ENCODE measurements at places on chromosomes 6 and 20.

GRCh38 chr6:38480036-38480435, 159.7 kb downstream of the BTBD9 start:
- no peak for DNase-seq

DNA sequence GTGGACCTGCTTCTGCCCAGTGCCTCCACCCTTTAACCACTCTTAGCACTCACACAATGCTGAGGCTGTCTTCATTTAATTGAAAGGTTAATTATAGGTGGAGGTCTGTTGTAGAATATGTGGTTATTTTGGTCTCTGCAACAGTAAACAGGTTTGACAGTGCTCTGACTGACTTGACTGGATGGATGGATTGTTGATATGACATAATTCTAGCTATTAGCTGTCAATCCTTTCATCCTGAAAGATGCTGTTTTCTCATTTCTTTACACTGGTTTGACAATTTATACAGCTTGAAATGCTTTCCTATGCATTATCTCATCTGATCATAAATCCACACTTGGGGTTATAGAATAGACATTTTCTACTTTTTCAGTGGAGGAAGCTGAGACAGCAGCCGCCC, 210.7 kb downstream of the CDH26 start:
- DNase-seq = no peak

- DNase-seq = no peak
Observed at GRCh38 chr20:1697592-1697991, 40.0 kb upstream of the SIRPG start.

DNA sequence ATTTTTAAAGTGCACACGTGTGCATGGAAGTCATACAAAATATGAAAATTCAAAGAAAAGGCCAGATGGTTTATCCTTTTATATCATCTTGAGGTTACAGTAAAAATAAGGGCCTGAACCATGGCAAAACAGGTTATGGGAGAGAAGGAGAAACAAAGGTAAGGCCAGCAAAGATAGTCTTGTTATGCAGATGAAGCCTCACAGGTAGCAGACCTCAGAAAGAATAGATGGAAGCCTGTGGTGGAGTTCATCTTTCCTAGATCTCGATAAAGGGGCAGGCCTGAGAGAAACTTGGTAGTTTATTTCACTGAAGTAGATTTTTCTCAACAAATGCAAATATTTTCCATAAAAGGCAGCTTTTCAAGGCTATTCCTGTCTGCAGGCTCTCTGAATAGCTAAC, 693.8 kb downstream of the KHDRBS2 start:
- DNase-seq = no peak

GRCh38 chr20:35680452-35681183, 15.9 kb upstream of the CPNE1 start:
- DNase-seq = no peak

- DNase-seq = no peak
Observed at GRCh38 chr20:47428851-47429336, 72.4 kb upstream of the ZMYND8 start.

- DNase-seq = no peak
Observed at GRCh38 chr20:8032499-8032898, 12.9 kb upstream of the TMX4 start.

GRCh38 chr6:18264219-18264922, at the start of gene DEK:
Gene DEK (minus strand): TSS chr6:18264530. CDS start chr6:18263987, 543 bp downstream.
- DNase-seq = peak; percentile 95

- DNase-seq = no peak
Observed at GRCh38 chr20:36562724-36563123, 10.7 kb upstream of the TGIF2 start.

GRCh38 chr20:60469829-60470228, 511.6 kb downstream of the CDH26 start:
- no peak for DNase-seq

DNA sequence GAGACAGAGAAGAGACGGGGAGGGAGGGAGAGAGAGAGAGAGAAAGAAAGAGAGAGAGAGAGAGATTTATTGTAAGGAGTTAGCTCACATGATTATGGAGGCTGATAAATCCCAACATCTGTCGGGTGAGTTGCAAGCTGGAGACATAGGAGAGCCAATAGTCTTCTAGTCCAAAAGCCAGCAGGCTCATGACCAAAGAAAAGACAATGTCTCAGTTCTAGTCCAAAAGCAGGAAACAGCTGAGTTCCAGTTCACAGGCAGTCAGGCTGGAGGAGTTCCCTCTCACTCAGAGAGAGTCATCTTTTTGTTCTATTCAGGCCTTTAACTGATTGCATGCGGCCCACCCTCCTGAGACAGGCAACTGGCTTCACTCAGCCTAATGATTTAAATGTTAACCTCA, 416.6 kb downstream of the PREX1 start:
- DNase-seq = peak; percentile 70

- peak; percentile 39 for DNase-seq
Observed at GRCh38 chr20:5090191-5090590, 29.6 kb downstream of the PCNA start.

- DNase-seq = no peak
Observed at GRCh38 chr20:20849161-20849560, 136.7 kb upstream of the RALGAPA2 start.

DNA sequence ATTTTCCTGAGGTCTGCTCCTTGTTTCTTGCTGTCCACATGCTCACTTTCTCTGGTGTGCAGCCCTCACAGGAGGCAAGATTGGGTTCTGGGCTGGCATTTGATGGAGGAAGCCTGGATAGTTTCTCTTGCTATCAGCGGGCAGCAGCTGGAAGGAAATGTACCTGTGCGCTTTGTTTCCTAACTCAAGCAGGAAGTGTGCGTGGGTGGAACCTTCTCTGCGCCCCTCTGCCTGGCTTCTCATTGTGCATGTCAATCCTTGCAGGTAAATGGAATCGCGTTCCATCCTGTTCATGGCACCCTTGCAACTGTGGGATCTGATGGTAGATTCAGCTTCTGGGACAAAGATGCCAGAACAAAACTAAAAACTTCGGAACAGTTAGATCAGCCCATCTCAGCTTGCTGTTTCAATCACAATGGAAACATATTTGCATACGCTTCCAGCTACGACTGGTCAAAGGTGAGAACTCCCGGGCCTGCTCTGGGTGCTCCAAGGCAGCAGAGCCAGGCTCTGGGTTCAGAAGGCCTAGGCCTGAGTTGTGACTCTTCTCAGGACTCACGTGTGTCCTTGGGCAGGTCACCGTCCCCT, 16.8 kb upstream of the RBM38 start:
- DNase-seq = no peak

DNA sequence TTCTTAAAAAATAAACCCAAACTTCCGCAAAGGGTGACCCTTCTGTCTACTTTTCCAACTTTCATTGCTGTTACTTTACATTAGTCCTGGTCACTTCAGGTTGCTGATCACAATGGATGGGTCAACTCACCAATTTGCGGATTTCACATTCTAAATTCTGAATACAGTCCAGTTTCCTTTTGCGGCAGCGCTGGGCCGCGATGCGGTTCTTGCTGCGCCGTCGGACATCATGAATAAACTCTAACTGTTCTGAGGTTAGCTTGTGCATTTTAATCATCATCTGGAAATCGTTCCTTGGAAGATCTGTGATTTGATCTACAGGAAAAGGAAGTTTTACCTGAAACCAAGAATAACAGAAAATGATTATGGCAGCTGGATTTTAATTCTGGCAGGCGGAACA, 43.7 kb downstream of the GJA10 start:
- DNase-seq = no peak
